Central memory CD4-positive, alpha-beta T cell (primary cell): ENCODE measurements at places on chromosomes 11 and 22.

DNA sequence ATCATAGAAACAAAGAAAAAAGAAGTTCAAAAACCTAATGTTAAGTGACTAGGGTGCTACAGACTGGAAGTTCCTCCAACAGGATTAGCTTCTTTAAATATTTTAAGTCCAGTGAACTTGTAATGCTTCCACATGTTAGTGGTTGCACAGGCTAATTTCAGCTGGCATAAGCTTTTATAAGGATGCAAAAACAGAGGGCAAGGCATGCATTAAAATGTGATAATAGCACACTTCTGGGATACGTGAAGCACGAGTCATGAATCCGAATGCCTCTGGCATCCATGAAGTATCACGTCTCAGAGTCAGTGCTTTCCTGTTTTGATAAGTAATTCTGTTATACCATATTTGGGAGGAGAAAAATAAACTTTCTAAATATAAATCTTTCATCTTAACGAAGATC is 106.8 kb downstream of the DCDC1 start:
- no peak for DNase-seq

DNA sequence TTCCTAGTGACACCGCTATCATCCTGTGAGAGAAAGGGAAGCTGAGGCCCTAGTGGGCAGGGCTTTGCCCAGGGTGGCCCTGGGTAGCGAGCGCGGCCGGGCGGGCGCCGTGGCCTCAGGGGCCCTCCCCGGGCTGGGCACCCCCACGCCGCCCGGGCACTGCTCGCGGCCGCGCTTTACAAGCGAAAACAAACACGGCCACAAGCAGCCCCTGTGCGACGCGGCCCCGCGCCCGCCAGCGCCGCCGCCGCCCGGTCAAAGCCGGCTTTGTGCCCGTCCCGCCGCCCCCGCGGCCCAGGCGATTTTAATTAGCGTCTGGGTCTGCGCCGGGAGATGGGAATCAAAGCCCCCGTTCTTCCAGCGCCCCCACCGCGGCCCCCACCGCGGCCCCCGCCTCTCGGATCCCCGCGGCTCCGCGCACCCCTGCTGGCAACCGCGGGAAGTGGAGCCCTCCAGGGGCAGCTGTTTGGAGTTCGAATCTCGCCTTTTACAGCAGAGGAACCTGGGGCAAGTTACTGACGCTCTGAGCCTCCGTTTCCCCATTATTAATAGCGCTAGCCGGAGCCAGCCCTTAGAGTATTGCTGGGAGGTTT is 47.9 kb downstream of the CHRDL2 start:
- DNase-seq: no peak

GRCh38 chr11:123330471-123330870 is 99.6 kb upstream of the GRAMD1B start:
- no peak for DNase-seq

DNA sequence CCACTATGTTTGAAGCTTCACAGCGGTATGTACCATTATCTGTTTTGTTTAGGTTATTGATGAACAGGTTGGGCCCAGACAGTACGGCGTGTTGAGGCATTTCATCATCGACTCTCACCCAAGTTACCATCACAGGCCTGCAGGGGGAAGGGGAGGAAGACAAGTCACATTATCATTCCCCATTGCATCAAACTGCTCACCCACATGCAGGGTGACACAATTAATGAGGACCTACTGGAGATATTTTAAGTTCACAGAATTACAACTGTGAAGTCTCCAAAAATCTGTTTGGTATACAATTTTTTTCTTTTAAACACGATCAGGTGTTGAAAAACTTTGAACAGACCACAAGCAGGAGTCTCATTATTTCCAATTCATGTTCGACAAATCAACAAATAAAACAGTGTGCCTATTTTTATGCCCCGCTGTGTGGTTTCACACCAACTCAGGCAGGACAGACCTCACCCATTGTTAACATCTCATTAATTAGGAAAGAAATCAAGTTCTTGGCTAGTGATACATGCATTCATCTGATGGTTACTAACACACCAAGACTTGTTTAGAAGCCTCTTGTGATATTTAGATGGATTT is 289.5 kb downstream of the CADM1 start:
- DNase-seq: no peak

GRCh38 chr11:623349-623869 is 1.3 kb downstream of the CDHR5 start:
- DNase-seq: no peak

DNA sequence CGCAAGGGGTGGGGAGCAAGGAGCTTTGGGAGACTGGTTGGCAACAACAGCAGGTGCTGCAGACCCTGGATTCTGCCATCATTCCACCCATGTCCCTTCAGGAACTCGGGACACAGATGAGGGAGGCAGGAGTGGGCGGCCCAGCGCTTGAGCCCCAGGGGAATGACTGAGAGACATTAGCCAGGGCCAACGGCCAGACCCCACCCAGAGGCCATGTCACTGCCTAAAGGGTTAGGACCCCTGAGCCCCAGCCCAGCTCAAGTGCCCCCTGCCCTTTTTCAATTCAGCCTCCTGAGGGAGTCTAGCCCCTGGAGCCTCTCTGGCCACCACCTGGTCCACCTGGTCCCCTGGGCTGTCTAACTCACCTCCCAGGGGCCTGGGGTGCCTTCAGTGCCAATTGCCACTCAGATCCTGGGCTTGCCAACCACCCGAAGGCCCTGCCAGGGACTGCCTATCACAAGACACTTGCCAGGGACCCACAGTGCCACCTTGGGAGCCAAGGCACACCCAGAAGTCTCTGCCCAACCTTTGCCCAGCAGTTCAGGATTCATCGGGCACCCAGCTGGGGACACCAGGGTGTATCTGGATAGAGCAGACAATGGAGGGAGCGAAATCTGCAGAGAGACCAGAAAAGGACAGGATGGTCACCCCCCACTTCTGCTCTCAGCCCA is 16.6 kb downstream of the MFNG start:
- DNase-seq: no peak

- DNase-seq: no peak
Observed at GRCh38 chr11:130216221-130216550, 56.6 kb downstream of the ST14 start.

GRCh38 chr11:30447058-30447640 is 124.2 kb downstream of the ARL14EP start:
- DNase-seq: no peak

DNA sequence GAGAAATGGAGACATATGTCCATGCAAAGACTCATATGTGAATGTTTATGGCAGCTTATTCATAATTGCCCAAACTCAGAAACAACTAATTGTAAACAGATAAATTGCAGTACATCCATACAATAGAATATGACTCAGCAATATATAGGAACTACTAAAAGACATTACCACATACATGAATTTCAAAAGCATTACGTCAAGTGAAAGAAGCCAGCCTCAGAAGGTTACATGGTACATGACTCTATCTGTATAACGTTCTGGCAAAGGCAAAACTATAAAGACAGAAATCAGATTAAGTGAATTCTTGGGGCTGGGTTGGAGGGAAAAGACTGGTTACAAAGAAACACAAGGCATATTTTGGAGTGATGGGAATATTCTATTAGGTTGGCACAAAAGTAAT is 7.2 kb downstream of the KCTD21 start:
- DNase-seq: no peak

DNA sequence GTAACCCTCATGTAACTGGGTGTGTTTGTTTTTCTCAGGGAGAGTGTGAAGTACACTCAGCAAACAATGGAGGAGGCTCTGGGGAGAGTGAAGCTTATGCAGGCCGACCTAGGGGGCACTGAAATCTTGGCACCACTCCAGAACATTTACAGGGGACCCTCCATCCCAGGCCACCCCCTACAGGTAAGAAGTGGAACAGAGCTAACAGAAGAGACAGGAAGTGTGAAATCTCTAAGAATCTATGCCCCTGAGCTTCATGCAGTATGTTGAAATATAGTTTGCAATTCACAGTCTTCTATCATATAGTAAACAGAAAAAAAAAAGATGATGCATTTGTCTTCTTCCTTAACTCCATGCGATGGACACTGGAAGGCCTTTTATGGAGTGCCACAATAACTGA is 8.4 kb downstream of the VWA5A start:
- DNase-seq: no peak

- DNase-seq: peak; percentile 9
Observed at GRCh38 chr11:61162092-61162941, 1.1 kb upstream of the VPS37C start.

DNA sequence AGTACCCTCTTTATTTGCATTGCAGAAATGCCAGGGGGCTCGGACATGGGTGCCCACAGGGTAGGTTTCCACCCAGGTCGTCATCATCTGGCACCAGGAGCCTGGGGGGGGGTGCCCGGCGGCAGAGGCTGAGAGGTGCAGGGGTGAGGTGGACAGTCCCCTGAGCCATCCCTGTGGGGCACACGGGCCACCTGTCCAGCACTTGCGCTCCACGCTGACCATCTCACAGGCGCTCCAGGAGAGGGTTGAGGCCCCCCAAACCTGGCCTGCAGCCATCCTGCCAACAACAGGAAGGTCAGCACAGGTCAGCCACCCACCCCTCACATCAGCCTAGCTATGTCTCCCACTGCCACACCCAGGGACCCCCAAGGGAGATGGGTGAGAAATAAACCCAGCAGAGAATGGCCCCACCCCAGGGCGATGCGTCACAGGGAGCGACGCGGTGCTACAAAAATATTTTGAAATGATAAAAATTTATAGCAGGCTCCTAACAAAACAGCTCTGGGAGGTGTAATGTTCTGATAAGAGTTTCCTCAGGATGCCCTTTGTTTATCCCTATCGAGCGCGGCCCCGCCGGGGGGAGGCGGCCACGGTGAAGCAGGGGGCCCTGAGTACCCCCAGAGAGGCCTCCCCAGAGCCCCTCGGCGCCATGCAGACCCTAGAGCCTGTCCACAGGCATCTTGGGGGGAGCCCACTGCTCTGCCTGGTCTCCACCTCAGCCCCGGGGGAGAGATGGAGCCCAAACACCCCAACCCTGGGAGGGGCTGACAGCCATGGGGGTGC is 21.0 kb upstream of the GNB1L start:
- no peak for DNase-seq

- DNase-seq: no peak
Observed at GRCh38 chr11:8015753-8016239, 28.7 kb downstream of the EIF3F start.

GRCh38 chr11:68040101-68040956 is 1.5 kb downstream of the TCIRG1 start:
- DNase-seq: peak; percentile 56

GRCh38 chr11:123536690-123537437 is 106.8 kb downstream of the GRAMD1B start:
- no peak for DNase-seq

GRCh38 chr11:115502636-115503082 is 1.6 kb downstream of the CADM1 start:
- no peak for DNase-seq

- DNase-seq: no peak
Observed at GRCh38 chr11:15720460-15720859, 605.7 kb downstream of the INSC start.

- no peak for DNase-seq
Observed at GRCh38 chr11:115974703-115975102, 470.5 kb upstream of the CADM1 start.

DNA sequence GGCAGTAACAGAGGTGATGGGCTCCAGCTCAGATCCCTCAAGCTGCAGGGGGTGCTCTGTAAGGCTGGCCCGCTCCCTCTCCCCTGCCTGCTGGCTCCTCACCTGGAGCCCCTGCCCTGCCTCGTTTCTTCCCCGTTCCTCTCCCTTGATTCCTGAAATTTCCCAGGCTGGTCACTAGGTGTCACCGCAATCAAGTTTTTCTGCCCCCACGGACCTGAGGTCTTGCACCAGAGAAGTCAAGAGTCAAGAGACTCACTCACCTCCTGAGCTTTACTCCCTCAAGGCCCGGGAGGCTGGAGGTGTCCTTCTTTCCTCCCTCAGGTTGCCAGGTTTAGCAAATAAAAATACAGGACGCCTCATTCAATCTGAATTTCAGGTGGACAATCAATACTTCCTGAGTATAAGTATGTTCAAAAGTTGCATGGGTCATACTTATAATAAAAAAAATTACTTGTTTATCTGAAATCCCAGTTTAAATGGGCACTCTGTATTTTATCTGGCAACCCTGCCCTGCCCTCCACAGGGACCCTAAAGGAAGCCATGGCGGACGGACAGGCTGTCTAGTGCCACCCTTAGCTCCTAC is 69.2 kb downstream of the SCUBE1 start:
- peak; percentile 28 for DNase-seq

GRCh38 chr11:34631737-34632104 is 10.8 kb downstream of the EHF start:
- no peak for DNase-seq

- no peak for DNase-seq
Observed at GRCh38 chr11:115848080-115848479, 343.9 kb upstream of the CADM1 start.

GRCh38 chr11:27694992-27695391 is 5.3 kb downstream of the BDNF start:
- no peak for DNase-seq

- DNase-seq: no peak
Observed at GRCh38 chr22:27576815-27577573, 224.6 kb downstream of the MN1 start.

- no peak for DNase-seq
Observed at GRCh38 chr11:121578251-121578976, 125.6 kb upstream of the SORL1-AS1 start.

DNA sequence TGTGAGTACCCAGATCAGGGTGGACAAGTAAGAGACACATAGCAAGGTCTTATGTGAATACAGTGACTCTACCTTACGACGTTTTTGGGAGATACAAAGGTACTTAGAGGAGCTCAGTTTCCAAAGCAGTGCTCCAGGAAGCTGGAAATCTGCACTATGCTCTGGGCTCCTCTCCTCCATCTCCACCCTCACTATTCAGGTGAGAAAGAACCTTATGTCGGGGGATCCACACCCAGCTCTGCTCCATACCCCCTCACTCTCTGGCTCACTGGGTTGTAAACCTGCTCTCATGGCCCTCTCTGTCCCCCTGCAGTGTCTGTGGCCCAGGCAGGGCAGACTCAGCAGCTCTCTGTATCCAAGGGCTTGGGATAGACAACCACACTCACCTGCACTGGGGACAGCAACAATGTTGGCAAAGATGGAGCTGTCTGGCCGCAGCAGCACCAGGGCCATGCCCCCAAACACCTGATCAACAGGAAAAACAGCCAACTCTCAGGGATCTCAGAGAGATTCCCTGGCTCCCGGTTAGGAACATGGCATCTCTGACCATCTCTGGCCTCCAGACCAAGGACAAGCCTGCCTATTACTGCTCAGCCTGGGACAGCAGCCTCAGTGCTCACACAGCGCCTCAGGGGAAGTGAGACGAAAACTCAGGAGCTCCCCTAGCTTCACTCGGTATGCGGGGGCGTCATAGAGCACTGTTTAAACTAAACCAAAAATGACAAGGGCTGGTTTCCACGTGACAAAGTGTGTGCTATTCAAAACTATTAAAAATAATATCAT is 60.9 kb upstream of the TOP3B start:
- no peak for DNase-seq
